ENCODE measurements at places on chromosomes 11 and 22. TPM values are rescaled to one million over a fixed set of nuclear protein-coding genes. Genes with fewer than 3 reads are reported as not detected.

PRR5 gene
- total RNA-seq, result 1.1 TPM

CD3D gene
- total RNA-seq, result not detected

OR8G5 gene
- not detected for total RNA-seq

SLC17A6 gene
- total RNA-seq, result not detected

P2RY2 gene
- total RNA-seq, result 4.8 TPM

OSBP2 gene
- 10.8 TPM for total RNA-seq

IFITM1 gene
- total RNA-seq, result 10.0 TPM

Data from thoracic aorta endothelial cell (primary cell).